Osteoblast (primary cell): ENCODE measurements at places on chromosomes 5 and 9.
A peak's percentile ranks its signal among the peaks of the same experiment; 100 is the strongest.

- DNase-seq = peak; percentile 99
These were observed at the start of gene NSD1 for GRCh38 chr5:177133096-177133852. TSS of gene NSD1 (plus strand) at chr5:177133773. CDS start at chr5:177135104, 1,331 bp downstream.

GRCh38 chr5:159668556-159668955 is 247.7 kb upstream of the ADRA1B start:
- no peak for DNase-seq

DNA sequence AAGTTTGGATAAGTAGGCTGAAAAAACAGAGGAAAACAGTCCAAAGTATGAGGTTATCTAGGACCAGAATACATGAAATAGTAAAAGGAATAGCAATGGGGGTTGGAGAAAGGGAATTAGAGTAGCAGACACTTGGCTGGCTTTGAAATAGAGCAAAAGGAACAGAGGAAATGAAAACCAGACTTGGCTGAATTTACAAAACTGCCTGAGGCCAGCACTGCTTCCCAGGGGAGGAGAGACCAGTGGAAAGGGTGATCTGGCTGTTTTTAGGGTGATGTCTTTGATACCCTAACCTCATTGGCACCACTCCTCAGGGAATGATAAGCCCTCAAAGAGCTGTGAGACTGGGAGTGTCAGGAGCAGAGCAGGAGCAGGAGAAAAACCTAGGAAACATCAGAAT is 413.4 kb upstream of the SLC30A5 start:
- DNase-seq = no peak

DNA sequence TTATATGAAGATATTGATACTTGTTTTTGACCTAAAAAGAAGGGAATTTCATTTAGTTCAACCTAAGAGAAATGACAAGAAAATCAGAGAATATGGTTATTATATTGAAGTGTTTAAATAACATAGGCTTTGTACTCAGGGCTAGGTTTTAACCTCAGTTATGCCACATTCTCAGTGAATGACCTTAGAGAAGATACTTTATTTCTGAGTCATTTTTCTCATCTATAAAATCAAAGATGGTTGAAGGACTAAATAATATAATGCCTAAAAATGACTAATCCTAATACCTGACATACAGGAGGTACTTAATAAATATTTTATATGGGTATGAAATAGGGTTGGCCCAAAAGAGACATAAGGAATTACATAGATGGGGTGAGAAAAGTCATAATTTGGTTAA is 32.3 kb downstream of the DIMT1 start:
- DNase-seq = no peak

- peak; percentile 43 for DNase-seq
These were observed 1.3 kb upstream of the TBC1D2 start for GRCh38 chr9:98256756-98257155.

- peak; percentile 87 for DNase-seq
These were observed 290.8 kb downstream of the GLIS3 start for GRCh38 chr9:4009006-4009511.

DNA sequence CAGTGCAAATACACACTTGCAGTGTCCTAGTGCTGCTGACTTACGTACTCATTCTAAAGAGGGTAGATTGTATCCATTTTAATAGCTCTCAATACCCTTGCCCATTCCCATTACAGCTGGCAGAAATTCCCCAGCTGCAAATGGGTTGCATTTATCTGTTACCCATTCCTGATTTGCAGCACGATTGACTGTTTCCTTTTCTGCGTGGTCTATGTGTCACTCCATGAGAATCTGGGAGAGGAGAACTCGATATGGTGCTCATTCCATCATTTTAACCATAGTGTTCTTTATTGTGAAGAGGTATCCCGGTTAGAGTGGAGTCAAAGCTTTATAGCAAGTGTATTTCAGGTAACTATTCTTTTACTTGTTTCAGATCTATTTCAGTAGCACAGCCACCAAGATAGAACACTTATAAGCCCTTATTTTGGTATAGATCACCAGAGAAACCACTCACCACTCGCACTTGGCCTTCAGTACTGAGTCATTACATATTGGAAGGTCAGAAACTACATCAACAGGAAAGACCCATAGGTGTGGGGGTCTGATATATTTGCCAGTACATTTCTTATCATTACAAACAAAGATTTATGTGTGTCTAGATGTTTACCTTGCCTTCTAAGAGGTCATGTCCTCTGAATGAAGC is 139.5 kb downstream of the MUSK start:
- DNase-seq = no peak

GRCh38 chr9:108436448-108436847 is 419.3 kb downstream of the ACTL7B start:
- no peak for DNase-seq

GRCh38 chr9:28212979-28213378 is 639.7 kb upstream of the C9orf72 start:
- no peak for DNase-seq

DNA sequence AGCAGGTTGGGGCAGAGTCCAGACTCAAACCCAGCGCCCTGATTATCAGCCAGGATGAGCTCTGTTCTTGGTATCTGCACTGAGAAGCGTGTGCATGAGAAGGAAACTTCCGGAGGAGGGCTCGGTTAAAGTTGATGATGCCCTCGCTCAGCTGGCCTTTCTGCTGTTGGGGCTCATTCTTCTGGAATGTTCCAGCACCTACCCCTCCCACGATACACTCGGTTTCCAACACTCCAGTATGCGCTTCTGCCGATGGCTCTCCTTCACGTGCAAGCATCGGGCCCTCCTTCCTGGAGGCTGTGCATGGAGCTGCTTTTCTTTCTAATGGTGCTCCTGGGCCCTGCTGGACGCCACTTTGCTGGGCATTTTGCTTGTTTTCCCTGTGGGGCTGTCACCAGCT is 134.0 kb downstream of the RXRA start:
- no peak for DNase-seq

DNA sequence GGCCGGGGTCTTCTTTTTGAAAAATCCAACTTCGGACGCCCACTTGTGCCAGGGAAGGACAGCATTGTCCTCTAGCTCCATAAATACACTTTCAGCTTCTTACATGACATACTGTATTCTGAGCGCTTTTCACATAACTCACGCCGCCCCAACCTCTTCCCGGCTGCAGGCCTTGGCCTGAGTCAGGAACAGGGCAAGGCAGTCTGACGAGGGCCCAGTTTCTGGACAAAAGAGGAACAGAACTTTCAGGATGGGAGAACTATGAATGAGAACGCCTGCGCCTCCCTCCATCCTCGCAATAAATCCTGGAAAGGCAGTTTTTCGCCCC is 650 bp downstream of the DCTN4 start:
- DNase-seq = no peak

DNA sequence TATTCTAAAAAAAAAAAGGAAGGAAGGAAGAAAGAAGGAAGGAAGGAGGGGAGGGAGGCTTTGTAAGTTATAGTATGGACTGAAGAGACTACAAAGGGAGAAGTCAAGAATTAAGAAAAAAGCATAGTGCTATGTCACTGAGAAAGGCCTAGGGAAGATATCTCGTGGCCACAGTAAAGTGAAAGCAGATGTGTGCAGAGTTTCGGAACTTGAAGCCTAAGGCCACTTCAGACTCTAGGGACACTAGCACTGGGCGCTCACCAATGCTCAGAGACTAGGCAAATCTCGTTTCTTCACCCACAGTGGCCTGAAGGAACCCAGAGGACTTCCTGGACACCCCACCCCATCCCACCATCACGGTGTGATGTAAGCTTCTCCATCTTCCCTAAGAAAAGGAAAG is 181.4 kb upstream of the TRPM3 start:
- peak; percentile 50 for DNase-seq

GRCh38 chr5:45262061-45262590 is 434.1 kb downstream of the HCN1 start:
- no peak for DNase-seq
